Peyer's patch (tissue), 4 donors: ENCODE measurements at places on chromosomes 1 and 21.

- DNase-seq: peak; percentile 86
These were observed 17.2 kb downstream of the CASZ1 start for GRCh38 chr1:10779201-10779600.

DNA sequence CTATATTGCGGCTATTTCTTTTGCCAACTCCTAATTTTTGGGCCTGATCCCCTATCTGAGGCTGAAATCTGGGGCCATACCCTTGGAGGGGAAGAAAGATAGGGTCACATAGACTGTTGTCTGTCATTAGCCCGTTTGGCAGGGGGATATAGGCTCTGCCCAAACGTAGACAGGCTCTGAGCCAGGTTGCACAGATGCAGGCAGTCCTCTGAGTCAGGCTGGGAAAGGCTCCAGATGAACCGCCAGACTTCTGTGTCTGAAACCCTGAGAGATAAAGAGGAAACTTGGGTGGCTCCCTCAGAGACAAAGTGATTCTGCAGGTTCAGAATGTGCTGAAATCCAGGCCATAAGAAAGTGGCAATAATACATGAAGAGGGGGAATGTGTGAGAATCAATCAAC is 4.0 kb upstream of the CAP1 start:
- DNase-seq: no peak

GRCh38 chr1:180672105-180672504 is 40.3 kb downstream of the XPR1 start:
- no peak for DNase-seq

DNA sequence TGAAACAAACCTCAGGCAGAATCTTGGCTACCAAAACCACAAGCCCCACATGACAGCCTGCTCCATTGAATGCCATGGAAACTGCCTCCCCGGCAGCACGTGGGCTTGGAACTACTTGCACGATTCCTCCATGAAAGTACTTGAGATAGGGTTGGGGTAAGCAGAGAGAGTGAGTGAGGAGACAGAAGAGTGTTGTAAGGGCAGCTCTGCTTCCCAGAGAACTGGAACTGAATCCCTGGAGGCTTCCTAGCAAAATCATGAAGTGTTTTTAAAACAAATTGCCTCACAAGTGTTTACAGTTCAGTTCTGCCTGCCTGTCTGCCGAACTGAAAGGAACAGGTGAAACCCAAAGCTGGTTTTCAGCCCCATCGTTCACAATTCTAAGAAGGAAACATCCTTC is 35.3 kb upstream of the DNASE2B start:
- DNase-seq: no peak

- no peak for DNase-seq
These were observed 102.6 kb upstream of the UBE2U start for GRCh38 chr1:64100791-64101190.

GRCh38 chr1:62481681-62482080 is 44.8 kb downstream of the USP1 start:
- DNase-seq: no peak

GRCh38 chr1:9250411-9251381 is 16.1 kb downstream of the H6PD start:
- peak; percentile 77 for DNase-seq

DNA sequence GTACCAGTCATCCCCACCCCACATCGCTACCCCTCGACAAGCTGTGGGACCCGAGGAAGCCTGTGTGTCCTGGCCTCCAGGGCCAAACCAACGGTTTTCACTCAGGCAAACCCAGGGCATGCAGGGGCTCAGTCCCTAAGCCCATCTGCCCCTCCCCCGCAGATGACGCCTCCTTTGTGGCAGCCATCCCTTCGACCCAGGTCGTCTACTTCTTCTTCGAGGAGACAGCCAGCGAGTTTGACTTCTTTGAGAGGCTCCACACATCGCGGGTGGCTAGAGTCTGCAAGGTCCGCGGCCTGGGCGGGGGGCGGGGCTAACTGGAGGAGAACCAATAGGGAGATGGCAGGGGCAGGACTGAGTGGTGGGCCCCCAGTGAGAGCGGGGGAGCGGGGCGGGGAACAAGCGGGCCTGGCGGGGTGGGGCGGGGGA is 7.4 kb downstream of the SEMA4A start:
- peak; percentile 74 for DNase-seq

- no peak for DNase-seq
These were observed 86.2 kb downstream of the KCND3 start for GRCh38 chr1:111903148-111903870.

- no peak for DNase-seq
These were observed 117.0 kb upstream of the GALNT2 start for GRCh38 chr1:229950020-229950419.

GRCh38 chr1:235857756-235858155 is 8.9 kb downstream of the LYST start:
- DNase-seq: no peak

- no peak for DNase-seq
These were observed 14.5 kb upstream of the CDC42 start for GRCh38 chr1:22038036-22038435.

DNA sequence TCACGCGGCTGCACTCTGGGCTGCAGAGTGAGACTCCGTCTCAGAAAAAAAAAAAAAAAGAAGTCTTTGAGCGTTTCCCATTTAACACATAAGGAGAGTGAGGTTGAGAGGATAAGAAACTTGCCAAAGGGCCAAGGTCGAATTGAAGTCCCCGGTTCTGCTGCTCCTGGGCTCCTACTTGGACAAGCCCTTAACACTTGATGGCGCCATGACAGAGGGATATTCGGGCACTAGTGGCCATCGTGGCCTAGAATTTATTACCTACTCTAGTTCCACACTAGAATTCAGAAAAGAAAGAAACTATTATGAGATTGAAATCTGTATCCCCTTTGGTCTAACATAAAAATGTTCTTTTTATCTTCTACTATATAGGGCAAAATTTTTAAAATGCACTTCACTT is 65.7 kb upstream of the NEK2 start:
- DNase-seq: no peak

- peak; percentile 73 for DNase-seq
These were observed 60.6 kb downstream of the WNT9A start for GRCh38 chr1:227886993-227887696.

DNA sequence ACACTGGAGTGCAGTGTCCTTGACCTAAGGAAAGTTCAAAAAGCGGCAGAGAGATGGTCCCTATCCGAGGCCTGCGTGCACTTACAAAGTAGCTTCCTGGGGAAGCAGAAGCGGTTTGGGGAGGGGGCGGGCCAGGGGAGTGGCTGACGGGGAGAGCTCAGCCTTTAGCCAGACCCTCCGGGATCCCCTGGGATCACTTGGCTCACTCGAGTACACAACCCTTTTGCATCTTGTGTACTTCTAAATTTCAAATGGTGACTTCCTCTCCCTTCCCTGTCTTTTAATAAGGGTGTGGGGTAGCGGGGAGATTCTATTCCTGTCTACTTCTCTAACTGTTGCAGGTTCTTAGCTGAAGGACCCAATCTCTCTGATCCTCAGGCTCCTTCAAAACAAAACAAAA is 18.1 kb upstream of the SNX27 start:
- no peak for DNase-seq

DNA sequence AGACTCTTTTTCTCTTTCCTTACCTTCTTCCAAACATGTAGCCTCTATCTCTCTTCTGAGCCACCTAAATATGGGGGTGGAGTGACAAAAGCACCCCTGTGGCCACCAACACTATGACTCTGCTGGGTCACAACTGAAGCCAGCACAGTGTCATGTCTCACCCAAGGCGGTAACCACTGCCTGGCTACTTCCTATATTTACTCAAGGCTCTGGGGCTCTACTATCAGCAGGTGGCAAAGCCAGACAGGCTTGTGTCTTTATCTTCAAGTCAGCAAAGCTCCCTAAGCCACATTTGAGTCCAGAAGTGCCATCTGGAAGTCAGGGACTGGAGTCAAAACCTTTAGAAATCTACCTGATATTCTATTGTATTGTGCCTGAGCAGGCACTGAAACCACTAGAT is 1515.2 kb downstream of the PLA2G4A start:
- DNase-seq: no peak

DNA sequence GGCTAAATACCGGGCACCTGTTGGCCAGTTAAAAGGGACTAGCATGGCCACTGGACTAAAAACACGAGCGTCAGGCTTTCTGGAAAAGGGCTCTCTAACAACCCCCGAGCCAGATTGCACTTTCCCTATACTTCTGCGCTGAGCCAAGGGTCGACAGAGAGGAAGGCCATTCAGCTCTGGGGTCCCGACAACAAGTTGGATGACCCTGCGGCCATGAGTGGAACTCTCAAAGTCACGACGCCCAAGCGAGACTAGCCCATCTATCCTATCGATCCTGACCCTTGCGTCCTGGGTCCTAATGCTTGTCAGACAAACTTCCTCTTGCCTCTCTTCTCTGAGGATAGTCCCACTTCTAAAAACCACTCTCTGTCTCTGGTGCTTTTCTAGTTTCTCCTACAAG is 99.9 kb upstream of the PRDX6 start:
- DNase-seq: no peak

GRCh38 chr1:168414914-168415313 is 128.9 kb downstream of the XCL2 start:
- no peak for DNase-seq

- no peak for DNase-seq
These were observed 171.1 kb upstream of the FGGY start for GRCh38 chr1:59125676-59126320.

DNA sequence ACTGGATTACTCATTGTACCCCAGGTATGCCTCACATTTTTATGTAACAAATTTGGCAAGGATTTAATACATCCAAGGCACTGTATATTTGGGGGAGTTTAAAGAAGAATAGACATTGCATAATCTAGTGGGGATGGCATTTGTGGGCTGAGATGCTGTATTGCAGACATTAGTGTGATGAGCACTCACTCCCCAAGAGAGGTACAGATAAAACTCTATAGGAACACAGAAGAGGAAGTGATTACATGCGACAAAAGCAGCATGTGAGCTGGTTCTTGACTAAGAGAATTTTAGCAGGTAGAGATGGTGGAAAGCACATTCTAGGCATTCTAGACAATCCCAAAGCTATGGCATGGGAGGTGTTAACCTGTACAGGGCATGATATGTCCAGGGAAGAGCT is 24.2 kb upstream of the CDC14A start:
- DNase-seq: no peak

DNA sequence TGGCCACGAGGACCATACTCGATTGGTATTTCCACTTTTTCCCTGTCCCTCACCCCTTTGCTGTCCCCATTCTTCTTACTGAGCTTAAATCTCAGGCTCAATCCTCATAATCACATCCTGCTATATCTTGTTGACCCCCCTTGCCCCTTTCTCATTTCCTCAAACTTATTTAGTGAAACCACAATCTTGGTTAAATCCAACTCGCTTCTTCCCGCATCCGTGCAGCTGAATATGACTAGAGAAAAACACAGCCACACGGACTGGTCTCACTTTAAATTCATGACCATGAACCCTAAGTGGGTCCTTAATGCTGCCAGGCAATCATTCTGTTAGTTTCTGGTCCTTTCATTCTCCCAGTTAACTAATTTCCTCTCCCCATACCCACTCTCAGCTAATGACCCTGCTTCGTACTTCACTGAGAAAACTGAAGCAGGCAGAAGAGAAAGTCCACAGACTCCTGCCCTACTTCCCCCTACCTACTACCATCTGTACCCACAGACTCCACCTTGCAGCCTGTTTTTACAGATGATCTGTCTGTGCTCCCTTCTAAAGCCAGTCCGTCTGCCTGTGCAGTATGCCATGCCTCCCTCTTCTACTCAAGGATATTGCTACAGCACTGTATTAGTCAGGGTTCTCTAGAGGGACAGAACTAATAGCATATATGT is 96.8 kb upstream of the LMO4 start:
- DNase-seq: no peak

GRCh38 chr1:201845331-201846083 is 16.6 kb downstream of the IPO9 start:
- no peak for DNase-seq

- DNase-seq: no peak
These were observed 25.3 kb upstream of the ATP1A1 start for GRCh38 chr1:116347696-116348095.

- no peak for DNase-seq
These were observed 59.6 kb downstream of the MEGF6 start for GRCh38 chr1:3551711-3552110.

GRCh38 chr1:200364091-200364759 is 45.6 kb downstream of the ZNF281 start:
- DNase-seq: no peak

DNA sequence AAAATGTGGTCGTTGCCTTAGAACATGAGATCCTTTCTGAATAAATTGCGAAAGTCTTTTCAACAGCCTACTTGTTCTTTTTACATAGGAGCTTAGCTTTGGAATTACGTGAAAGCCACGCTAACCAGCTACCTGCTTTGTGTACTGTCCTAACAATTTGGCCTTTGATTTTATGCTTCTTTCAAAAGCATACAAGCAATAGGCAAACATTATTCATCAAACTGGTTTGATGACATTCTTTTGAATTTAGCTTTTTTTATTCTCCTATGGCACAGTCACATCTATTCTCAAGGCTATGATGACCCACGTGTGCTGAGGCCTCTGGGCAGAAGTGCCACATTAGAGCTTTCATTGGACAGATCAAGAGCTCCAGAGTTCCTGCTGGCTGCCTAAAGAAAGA is 178.0 kb upstream of the DPT start:
- no peak for DNase-seq

- DNase-seq: no peak
These were observed 37.0 kb downstream of the AKNAD1 start for GRCh38 chr1:108819878-108820277.

DNA sequence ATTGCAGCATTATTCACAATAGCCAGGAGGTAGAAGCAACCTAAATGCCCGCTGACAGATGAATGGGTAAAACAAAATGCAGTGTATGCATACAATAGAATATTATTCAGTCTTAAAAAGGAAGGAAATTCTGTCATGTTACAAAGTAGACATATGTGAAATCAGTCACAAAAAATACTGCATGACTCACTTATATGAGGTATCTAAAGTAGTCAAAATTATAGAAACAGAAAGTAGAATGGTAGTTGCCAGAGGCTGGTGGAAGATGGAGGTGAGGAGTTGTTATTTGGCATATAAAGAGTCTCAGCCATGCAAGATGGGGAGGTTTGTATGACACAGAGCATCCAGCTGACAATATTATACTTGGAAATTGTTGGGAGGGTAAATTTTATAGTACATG is 43.0 kb upstream of the EGLN1 start:
- DNase-seq: no peak

- no peak for DNase-seq
These were observed 707 bp downstream of the PRCC start for GRCh38 chr1:156767879-156768604.

- DNase-seq: no peak
These were observed 3.2 kb upstream of the AK2 start for GRCh38 chr1:33039840-33040239.

DNA sequence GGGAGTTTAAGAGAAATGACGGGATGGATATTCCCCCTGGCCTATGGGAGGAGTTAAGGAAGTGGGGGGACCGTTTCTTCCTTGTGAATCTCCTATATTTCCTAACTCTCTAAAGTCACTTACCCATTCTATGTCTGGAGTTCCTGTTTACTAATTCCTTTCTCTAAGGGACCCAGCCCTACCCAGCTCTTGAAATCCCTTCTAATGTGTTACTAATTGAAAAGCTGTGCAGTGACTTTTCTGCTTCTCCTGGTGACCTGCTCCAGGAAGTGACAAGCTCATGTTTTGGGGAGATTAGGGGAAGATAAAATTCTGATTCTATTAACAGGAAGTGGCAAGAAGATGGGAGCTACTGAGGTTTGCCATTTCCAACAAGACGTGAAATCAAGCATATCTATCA is 4.0 kb upstream of the SAMSN1 start:
- DNase-seq: no peak

- DNase-seq: no peak
These were observed 16.0 kb downstream of the ADSS2 start for GRCh38 chr1:244435562-244436205.
